ENCODE measurements at places on chromosomes 3 and 15.

- no peaks in the 10 kb centered on the region for H3K4me1 ChIP-seq
- H3K4me3 ChIP-seq, result no peak overlapping the region
- H3K36me3 ChIP-seq, result no peaks in the 10 kb centered on the region
- DNase-seq, result no peak
- no peaks in the 10 kb centered on the region for H3K27me3 ChIP-seq
- no peak overlapping the region for H3K27ac ChIP-seq
Measured at GRCh38 chr3:146142757-146143156, 18.2 kb downstream of the PLOD2 start.

DNA sequence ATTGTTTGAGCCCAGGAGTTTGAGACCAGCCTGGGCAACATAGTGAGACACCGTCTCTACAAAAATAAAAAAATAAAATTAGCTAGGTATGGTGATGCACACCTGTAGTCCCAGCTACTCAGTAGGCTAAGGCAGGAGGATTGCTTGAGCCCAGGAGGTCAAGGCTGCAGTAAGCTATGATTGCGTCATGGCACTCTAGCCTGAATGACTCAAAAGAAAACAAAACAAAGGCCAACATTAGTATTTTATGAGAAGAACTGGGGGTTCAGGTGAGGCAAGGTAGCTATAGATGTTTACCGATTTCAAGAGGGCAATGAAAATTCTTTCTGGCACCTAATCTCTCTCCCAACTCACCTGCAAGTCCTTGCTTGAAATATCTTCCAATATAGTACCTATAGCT, 77.2 kb downstream of the GREM1 start:
- DNase-seq, result no peak
- H3K4me3 ChIP-seq, result no peak overlapping the region
- H3K27ac ChIP-seq, result no peak overlapping the region

GRCh38 chr15:95875121-95875643, 455.3 kb upstream of the NR2F2 start:
- H3K27me3 ChIP-seq, result no peaks in the 10 kb centered on the region
- H3K36me3 ChIP-seq, result no peaks in the 10 kb centered on the region
- no peak for DNase-seq
- H3K4me1 ChIP-seq, result peaks cover 8% of the 10 kb centered on the region

DNA sequence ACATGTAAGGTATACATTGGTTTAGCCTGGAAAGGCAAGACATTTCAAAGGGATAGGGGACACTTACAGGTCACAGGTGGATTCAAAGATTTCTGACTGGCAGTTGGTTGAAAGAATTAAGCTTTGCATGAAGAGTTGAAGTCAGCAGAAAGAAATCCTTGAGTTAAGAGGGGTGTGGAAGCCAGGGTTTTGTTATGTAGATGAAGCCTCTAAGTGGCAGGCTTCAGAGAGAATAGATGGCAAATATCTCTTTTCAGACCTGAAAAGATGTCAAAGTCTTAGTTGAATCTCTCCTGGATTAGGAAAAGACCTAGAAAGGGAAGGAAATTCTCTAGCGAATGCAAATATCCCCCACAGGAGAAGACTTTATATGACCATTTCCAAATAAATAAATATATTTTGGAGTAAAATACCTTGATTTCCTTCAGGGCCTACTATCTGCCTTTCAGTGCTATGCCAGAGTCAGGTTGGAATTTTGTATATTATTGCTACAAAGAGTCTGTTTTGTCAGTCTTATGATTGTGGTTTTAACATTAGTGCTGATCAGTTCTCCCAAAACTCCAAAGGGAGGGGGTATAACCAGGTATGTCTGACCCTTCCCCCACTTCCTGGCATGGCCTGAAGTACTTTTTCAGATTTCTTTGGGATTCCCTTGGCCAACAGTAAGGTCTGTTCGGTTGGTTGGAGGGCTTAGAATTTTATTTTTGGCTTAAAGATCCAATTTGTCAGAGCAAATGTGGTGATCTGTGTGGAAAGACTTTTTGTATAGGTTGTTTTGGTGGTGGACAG, 286.4 kb downstream of the LRTM1 start:
- H3K27me3 ChIP-seq, result peaks cover 5% of the 10 kb centered on the region
- no peaks in the 10 kb centered on the region for H3K4me1 ChIP-seq
- H3K4me3 ChIP-seq, result no peak overlapping the region
- DNase-seq, result no peak
- no peak overlapping the region for H3K27ac ChIP-seq

GRCh38 chr3:37140899-37141541, 33.4 kb downstream of the LRRFIP2 start:
- H3K27me3 ChIP-seq, result no peaks in the 10 kb centered on the region
- DNase-seq, result no peak
- H3K4me1 ChIP-seq, result no peaks in the 10 kb centered on the region
- no peak overlapping the region for H3K27ac ChIP-seq

DNA sequence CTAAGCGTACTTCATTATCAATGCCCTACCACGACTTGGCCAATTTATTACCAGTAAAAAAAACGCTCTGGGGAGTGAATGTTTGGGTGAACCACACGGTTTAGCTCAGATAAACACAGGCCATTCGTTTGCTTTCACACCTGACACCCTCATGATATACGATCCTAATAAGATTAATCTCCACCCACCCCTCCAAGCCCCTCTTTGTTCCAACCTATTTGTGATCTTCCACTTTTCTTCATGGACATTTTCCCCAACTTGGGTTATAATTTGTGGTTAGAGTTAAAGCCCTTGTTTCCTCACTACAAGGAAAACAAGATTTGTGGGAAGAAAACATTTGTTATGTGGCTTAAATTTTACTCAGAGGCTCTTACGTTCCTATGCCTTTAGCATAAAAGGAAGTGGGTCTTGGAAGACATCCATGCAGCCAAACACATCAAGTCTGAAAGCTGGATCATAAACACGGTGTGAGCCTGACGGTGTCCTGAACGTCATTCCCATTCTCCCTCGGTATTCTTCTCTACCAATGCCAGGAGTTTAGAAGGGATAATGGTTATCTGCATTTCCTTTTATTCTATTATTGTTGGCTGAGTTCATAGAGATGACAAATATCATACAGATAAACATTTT, 518.9 kb downstream of the NR2F2 start:
- H3K4me1 ChIP-seq, result no peaks in the 10 kb centered on the region
- H3K27ac ChIP-seq, result no peak overlapping the region

DNA sequence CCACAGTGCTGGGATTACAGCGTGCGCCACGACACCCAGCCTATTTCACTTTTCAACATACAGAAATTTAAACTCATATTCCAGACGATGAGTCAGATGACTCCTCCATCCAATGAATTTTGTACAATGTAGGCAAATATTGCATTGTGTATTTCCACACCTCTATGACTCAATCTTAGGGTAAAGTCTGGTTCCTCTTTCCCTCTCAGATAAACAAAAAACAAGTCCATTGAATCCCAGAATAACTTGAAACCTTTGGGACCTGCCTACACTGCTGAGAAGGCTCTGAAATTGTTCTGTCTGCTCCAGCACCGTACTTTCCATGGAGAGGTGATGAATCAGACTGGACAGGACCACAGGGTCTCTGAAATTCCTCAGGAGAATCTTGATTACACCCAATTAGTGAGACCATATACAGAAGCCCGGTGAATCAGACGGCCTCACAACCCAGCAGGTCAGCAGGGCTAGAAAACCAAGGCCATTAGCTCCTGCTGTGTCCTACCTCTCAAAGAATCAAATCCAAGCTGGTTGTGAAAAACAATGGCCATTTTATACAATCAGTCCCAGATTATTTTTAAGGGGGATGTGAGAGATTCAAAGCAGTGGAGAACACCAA, 112.6 kb downstream of the ERC2 start:
- no peak for DNase-seq
- no peaks in the 10 kb centered on the region for H3K36me3 ChIP-seq
- no peak overlapping the region for H3K27ac ChIP-seq
- no peaks in the 10 kb centered on the region for H3K27me3 ChIP-seq

- no peaks in the 10 kb centered on the region for H3K36me3 ChIP-seq
- peaks cover 3% of the 10 kb centered on the region for H3K27me3 ChIP-seq
- DNase-seq, result no peak
Measured at GRCh38 chr3:167209011-167209410, 171.1 kb downstream of the ZBBX start.

DNA sequence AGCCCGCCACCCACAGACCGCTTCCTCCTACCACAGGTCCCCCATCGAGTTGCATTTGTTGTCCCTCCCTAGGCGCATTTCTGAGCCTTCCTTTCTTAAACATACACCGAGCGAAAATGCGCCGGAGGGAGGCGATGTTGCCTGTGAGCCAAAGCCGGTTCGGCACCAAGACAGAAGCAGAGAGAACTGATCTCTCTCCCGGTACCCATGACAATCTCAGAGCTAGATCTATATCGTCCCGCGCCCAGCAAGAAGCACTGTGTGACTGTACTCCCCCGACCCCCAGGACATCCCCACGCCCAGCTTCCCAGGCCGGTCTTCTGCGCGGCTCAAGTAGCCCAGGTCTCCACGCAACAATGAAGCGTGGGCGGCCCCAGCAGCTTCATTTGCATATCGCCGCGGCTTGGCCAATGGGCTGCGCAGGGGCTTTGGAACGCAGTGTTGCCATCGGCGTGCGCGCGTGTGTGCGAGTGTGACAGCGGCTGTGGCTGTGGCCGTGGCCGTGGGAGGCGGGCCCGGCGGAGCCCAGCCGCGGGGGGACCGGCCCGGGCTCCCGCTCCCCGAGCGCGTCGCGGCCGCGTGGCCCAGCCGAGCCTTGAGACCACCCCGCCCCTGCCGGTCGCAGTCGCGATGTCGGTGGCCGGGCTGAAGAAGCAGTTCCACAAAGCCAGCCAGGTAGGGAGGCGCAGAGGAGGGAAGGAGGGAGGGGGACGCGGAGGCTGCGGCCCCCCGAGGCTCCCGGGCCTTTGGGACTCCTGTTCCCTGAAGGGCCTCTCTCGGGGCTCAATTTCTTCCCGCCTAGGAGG, at the start of gene SH3GL3:
TSS of gene SH3GL3 (plus strand) at position 438 of the 806 bp plus-strand sequence. CDS start at position 631, 193 bp downstream.
- H3K4me1 ChIP-seq, result peaks cover 12% of the 10 kb centered on the region
- peak; percentile 21 for DNase-seq
- H3K27ac ChIP-seq, result no peak within 1 kb of the TSS
- H3K4me3 ChIP-seq, result no peak within 1 kb of the TSS
- H3K27me3 ChIP-seq, result peaks cover 9% of the 10 kb centered on the region

GRCh38 chr15:57540211-57540610, 51.5 kb upstream of the MYZAP start:
- no peak overlapping the region for H3K4me3 ChIP-seq
- DNase-seq, result no peak
- no peak overlapping the region for H3K27ac ChIP-seq
- H3K27me3 ChIP-seq, result peaks cover 28% of the 10 kb centered on the region
- H3K36me3 ChIP-seq, result no peaks in the 10 kb centered on the region
- H3K4me1 ChIP-seq, result no peaks in the 10 kb centered on the region

DNA sequence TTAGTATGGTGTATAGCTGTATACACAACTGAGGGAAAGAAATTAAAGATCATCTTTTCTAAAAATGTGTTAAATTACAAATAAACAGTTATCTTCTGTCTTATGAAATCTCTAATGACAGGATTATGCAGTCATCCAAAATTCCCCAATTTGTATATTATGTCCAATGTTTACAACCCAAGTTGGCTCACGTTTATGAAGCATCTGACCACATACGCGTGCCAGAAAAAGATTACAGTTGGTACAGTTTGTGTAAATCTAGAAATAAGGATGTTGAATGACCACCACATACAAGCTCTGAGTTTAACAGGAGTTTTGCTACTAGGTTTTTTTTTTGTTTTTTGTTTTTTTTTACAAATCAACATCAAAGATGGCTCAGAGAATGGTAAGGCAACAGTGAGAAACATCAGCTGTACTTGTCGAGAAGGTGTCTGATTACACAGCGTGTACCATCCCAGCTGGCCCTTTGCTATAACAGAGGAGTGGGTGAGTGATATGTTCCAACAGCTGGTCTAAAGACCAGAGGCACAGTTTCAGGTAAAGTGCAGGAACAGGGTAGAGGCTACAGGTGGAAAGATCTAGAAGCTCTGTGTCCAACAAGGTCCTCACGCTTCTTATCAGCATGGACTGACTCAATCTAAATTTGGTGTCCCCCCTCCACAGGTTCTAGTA, 47.1 kb downstream of the USF3 start:
- H3K27me3 ChIP-seq, result no peaks in the 10 kb centered on the region
- no peak overlapping the region for H3K4me3 ChIP-seq
- no peaks in the 10 kb centered on the region for H3K4me1 ChIP-seq
- no peak for DNase-seq
- no peak overlapping the region for H3K27ac ChIP-seq
- H3K36me3 ChIP-seq, result no peaks in the 10 kb centered on the region

GRCh38 chr15:55937040-55937439, 56.4 kb downstream of the NEDD4 start:
- H3K27me3 ChIP-seq, result no peaks in the 10 kb centered on the region
- no peak overlapping the region for H3K4me3 ChIP-seq
- no peaks in the 10 kb centered on the region for H3K36me3 ChIP-seq

DNA sequence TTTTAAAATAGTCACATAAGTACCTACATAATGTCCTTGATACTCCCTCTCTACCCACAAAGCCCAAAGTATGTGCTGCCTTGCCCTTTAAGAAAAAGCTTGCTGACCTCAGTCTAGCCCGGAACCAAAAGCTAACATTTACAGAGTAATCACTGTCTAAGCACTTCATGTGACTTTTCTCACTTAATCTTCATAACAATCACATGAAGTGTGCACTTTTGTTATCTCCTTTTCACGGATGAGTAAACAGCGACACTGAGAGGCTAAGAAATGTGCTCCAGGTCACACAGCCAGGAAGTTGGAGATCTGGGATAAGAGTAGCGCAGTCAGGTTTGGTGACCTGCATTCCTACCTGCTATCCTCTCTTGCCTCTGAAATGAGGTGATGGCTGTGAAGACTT, 194.0 kb downstream of the ITPR1 start:
- no peak overlapping the region for H3K27ac ChIP-seq
- H3K4me1 ChIP-seq, result no peaks in the 10 kb centered on the region
- no peak overlapping the region for H3K4me3 ChIP-seq
- H3K36me3 ChIP-seq, result peaks cover 85% of the 10 kb centered on the region

DNA sequence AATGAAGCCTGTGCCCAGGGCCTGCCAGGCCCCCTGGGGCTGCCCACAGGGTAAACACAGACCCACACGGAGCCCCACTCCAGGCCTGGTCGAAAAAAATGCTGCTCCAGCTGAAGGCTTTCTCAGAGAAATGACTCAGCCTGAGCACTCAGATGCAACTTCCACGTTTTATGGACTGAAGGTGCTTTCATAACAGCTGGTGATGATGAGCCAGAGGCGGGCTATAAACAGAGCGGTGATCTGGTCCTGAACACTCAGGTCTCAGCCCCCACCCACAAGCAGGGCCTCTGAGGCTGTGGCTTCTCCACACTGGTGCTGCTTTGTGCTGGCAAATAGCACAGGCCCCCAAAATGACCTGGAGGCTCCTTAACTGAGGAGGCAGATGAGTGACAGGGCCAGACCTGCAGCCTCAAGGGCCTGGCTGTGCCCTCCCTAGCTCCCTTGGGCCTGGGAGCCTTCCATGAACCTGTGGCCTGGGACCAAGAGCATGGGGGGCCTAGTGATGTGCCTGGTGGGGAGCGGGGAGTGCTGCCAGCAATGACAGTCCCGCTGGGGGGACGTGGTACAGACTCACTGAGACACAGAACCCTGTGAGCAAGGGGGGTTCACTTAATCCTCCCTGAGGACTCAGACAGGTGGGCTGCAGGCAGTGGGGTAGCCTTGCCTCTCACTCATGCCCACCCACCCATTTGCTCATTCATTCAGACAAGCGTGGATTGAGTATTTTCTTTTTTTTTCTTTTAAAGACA, 23.0 kb upstream of the FURIN start:
- peaks cover 8% of the 10 kb centered on the region for H3K4me1 ChIP-seq
- H3K4me3 ChIP-seq, result no peak overlapping the region
- no peaks in the 10 kb centered on the region for H3K27me3 ChIP-seq
- no peaks in the 10 kb centered on the region for H3K36me3 ChIP-seq

GRCh38 chr15:60096157-60096556, 92.0 kb downstream of the FOXB1 start:
- no peaks in the 10 kb centered on the region for H3K27me3 ChIP-seq
- DNase-seq, result no peak
- H3K4me3 ChIP-seq, result no peak overlapping the region
- H3K4me1 ChIP-seq, result no peaks in the 10 kb centered on the region
- no peak overlapping the region for H3K27ac ChIP-seq
- no peaks in the 10 kb centered on the region for H3K36me3 ChIP-seq
